ENCODE measurements at places on chromosomes 2 and 18. TPM values are rescaled to one million over a fixed set of nuclear protein-coding genes. Genes with fewer than 3 reads are reported as not detected.

The GALR1 gene
- total RNA-seq = under 0.01 TPM

The CD8A gene
- total RNA-seq = not detected

The CNDP1 gene
- not detected for total RNA-seq

The PLEKHH2 gene
- total RNA-seq = 11.7 TPM

The MREG gene
- total RNA-seq = 3.2 TPM

The KCNE4 gene
- total RNA-seq = 12.6 TPM

The PRADC1 gene
- 12.1 TPM for total RNA-seq

The KLHL14 gene
- not detected for total RNA-seq

The TRPM8 gene
- total RNA-seq = not detected

The TUBB8B gene
- not detected for total RNA-seq

The SPDYA gene
- 1.6 TPM for total RNA-seq

The ABCG8 gene
- not detected for total RNA-seq

The HOXD10 gene
- total RNA-seq = 2.3 TPM

The FLACC1 gene
- 1.4 TPM for total RNA-seq

The FNDC4 gene
- total RNA-seq = 15.6 TPM

The TMEFF2 gene
- 0.22 TPM for total RNA-seq

The LRRFIP1 gene
- total RNA-seq = 102 TPM

The YIPF4 gene
- 26.0 TPM for total RNA-seq

The DYNC1I2 gene
- total RNA-seq = 128 TPM

The TEKT4 gene
- not detected for total RNA-seq

The SLC9A4 gene
- not detected for total RNA-seq

The GALNT13 gene
- 0.87 TPM for total RNA-seq

The POTEI gene
- not detected for total RNA-seq

The ICA1L gene
- total RNA-seq = 6.4 TPM

The SLC40A1 gene
- 9.5 TPM for total RNA-seq

The LOXHD1 gene
- not detected for total RNA-seq

The BMPR2 gene
- total RNA-seq = 18.9 TPM

The SETBP1 gene
- total RNA-seq = 2.2 TPM

The NAT8 gene
- not detected for total RNA-seq

The COBLL1 gene
- total RNA-seq = 14.5 TPM

The ABCB11 gene
- total RNA-seq = not detected

The SP5 gene
- not detected for total RNA-seq

The CRYBA2 gene
- total RNA-seq = not detected

The EFHD1 gene
- not detected for total RNA-seq

The CLEC4F gene
- total RNA-seq = not detected

The SEH1L gene
- total RNA-seq = 62.1 TPM

The UGT1A3 gene
- not detected for total RNA-seq

The UXS1 gene
- 43.5 TPM for total RNA-seq

The SCN2A gene
- total RNA-seq = 4.1 TPM

The COLEC12 gene
- total RNA-seq = 13.2 TPM

The MERTK gene
- 0.37 TPM for total RNA-seq

The ADD2 gene
- 0.37 TPM for total RNA-seq

The STK39 gene
- 21.0 TPM for total RNA-seq

The SOS1 gene
- 13.6 TPM for total RNA-seq

The ZNF892 gene
- 4.5 TPM for total RNA-seq

The CMPK2 gene
- total RNA-seq = 15.4 TPM

The HOXD4 gene
- total RNA-seq = 0.22 TPM

The SLC4A5 gene
- total RNA-seq = 0.44 TPM

The ERFE gene
- total RNA-seq = 2.1 TPM

The BIN1 gene
- 46.1 TPM for total RNA-seq

The PROKR1 gene
- not detected for total RNA-seq

The BUB1 gene
- total RNA-seq = 20.4 TPM

The CHMP3 gene
- total RNA-seq = 118 TPM

The ST6GAL2 gene
- total RNA-seq = 0.11 TPM

The FBXO41 gene
- total RNA-seq = 2.1 TPM

The SRD5A2 gene
- not detected for total RNA-seq

The PGAP1 gene
- 11.6 TPM for total RNA-seq

Measured in uterine smooth muscle cell (primary cell).